Brain pericyte (primary cell): ENCODE measurements at places on chromosomes 5 and 9.

DNA sequence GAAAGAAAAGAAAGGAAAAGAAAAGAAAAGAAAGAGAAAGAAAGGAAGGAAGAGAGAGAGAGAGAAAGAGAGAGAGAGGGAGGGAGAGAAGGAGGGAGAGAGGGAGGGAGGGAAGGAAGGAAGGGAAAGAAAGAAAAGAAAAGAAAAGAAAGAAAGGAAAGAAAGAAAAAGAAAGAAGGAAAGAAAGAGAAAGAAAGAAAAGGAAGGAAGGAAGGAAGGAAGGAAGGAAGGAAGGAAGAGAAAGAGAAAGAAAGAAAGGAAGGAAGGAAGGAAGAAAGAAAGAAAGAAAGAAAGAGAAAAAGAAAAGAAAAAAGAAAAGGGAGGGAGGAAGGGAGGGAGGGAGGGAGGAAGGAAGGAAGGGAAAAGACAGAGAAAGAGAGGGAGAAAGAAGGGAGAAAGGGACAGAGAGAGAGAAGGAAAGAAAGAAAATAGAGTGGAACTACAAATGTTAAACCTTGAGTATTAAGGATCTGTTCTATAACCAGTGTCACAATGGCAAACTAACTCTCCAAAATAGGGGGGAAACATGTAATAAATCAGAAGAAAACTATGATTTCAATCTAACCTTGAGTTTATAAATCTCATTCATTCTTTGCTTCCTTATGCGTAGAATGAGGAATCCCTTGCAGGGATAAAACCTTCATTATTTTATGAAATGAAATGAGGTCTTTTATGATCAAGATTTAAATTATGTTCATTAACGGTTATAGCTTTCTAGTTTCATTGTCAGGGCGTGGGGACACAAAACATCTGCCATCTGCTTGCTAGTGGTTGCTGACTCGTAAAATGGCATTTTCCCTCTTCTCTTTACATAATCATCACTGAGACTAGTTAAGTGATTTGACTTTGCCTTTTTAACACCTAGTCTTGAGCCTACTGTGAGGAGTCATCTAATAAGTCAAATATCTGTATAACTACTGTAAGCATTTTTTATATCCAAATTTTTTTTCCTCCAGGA is 40.7 kb upstream of the RAD23B start:
- no peak for DNase-seq

- DNase-seq, result no peak
These were observed 482.6 kb downstream of the DMAC1 start for GRCh38 chr9:7316967-7317366.

DNA sequence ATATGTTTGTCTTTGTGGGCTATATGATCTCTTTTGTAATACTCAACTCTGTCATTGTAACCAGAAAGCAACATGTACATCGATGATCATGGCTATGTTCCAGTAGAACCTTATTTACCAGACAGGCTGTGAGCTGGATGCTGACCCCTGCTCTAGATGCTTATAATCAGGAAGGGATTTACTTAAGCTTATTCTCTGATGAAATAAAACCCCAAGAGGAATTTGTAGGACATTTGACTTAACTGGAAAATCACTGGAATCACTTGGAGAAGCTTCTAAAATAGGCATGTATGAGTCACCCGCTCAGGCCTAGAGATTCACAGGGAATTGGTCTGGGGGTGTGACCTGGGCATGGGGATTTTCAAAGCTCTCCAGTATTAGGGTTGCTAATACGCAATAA is 285.8 kb upstream of the ZNF608 start:
- no peak for DNase-seq

DNA sequence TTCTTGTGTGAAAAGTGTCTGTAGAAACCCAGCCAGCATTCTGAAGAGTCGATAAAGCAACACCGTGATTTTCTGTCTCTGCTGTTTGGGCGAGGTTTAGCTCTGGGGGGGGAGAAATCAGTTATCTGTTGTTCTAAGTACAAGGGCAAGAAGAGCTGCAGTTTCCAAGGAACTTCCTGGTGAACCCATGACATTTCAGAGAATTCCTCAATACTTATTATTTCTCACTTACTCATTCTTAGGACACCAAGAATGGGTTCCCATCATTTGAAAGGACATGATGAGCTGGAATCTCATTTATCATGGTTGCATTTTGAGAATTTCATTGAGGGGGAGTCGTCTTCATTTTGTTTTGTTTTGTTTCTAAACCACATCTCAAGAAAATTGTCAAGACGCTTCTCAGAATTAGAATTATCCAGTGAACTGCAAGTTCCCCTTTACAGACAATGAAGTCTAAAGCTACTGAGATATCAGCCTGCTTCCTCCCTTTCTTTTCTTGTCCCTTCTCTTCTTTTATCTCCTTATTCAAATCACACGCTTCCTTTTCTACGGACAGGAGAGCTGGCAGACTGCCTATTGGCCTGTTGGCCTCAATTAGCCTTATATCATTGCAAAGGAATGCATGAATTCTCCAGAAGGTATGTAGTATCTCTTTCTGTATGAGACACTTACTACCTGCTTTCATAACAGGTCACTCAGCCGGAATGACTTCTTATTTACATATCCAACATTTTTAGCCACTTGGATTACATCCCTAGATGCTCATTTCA is 53.7 kb downstream of the ZNF462 start:
- no peak for DNase-seq

- no peak for DNase-seq
These were observed 14.5 kb downstream of the SLC6A18 start for GRCh38 chr5:1239505-1240251.

GRCh38 chr9:83036043-83036442 is 26.9 kb downstream of the RASEF start:
- DNase-seq, result no peak

- DNase-seq, result no peak
These were observed 54.0 kb upstream of the STOM start for GRCh38 chr9:121424024-121424432.

DNA sequence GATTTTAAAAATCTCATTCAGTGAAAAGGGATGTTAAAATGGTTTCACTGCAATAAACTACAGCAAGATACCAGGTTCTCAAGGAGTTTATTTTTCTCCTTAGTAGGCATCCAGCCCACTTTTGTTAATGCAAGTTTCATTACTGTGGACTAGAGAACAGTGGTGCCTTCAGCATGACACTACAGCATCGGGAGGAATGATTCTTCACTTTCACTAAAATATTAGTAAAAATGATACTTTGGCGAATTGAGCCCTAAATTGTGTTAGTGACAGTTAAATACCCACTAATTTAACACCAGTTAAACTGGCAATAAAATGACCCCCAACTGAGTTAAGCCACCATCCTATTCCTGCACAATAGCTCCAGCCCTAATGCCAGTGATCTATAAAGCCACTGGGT is 152.2 kb upstream of the MPDZ start:
- DNase-seq, result no peak

DNA sequence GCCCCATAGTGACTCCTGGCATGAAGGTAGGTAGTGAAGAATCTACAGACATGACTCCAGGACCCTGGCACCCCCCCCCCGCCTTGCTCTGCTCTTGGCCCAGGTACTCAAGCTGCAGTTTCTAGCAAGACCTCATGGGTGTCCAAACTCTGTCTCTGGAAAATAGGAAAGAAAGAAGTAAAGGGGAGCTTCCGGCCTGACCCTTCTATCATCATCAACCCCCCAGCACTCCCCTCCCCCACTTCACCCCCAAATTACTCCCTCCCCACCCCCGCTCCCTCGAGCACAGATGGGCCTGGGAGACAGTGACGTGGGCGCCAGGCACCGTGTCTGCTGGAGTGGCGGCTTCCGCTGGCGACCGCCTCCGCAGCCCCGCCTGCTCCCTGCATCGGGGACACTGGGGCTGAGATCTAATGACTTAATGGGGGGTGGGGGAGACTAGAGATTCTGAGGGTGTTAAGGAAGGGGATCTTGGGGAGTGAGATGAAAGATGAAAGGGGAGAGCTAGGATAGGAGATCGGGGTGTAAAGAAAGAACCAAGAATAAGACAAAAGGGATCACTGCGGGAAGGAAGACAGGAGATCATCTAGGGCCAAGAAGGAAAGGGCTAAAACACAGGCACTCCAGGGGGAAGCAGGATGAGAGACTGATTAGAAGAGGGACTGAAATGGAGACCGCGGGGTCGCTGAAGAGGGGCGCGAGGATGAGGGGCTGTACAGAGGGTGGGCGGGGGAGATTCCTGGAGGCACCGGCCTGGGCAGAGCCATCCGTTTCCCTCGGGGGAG is 1.1 kb upstream of the DNAJB5 start:
- DNase-seq, result no peak

DNA sequence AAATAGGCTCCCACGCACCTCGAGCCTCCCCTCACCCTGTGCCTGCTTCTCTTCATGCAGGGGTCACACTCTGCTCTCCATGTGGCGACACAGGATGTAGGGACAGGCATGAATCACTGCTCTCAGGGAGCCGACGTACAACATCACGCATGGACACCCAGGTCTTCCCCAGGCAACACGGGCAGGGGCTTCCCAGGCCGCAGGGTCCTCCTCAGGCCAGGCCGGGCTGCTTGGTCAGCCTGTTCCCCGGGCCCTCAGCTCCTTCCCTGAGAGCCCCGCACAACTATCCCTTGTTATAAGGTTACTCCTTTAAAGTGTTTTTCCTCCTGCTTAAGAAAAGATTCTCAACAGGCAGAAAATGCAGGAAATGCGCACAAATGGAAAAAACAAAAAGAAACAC is 1.1 kb downstream of the SLC6A18 start:
- DNase-seq, result no peak

- no peak for DNase-seq
These were observed 58.9 kb downstream of the GPR107 start for GRCh38 chr9:130112538-130113151.

DNA sequence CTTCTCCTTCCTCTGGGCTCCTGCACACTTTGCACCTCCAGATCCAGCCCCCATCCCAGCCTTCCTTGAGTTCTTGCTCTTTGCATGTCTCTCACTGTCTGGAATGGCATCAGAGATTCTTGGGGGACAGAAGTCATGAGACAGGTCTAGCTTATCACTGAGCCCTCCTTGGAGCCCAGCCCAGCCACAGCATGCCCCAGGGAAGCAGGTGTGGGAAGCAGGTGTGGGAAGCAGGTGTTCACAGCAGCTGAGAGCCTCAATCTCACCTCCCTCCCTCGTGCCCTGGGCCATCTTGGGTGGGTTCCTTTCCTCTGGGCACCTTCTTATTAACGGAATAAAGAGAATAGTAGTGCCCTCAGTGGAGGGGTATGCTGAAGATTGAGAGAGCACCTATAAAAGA is 27.2 kb downstream of the SLC6A7 start:
- DNase-seq, result no peak

- peak; percentile 67 for DNase-seq
These were observed 27.4 kb downstream of the UNC5A start for GRCh38 chr5:176837707-176838115.

DNA sequence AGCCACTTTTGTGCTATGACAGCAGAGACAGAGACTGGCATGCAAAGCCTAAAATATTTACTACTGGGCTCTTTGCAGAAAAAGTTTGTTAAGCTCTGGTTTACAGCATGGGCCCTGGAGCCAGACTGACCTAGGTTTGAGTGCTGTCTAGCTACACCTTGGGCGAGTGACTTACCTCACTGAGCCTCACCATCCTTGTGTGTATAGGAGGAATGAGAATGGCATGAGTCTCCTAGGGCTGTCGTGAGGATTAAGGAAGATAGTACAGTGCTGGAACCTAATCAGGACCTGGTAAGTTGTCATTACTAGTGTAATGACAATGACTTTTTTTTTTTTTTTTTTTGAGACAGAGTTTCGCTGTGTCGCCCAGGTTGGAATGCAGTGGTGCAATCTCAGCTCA is 65.2 kb downstream of the MSX2 start:
- DNase-seq, result no peak

GRCh38 chr5:58016358-58016757 is 443.5 kb downstream of the PLK2 start:
- no peak for DNase-seq

DNA sequence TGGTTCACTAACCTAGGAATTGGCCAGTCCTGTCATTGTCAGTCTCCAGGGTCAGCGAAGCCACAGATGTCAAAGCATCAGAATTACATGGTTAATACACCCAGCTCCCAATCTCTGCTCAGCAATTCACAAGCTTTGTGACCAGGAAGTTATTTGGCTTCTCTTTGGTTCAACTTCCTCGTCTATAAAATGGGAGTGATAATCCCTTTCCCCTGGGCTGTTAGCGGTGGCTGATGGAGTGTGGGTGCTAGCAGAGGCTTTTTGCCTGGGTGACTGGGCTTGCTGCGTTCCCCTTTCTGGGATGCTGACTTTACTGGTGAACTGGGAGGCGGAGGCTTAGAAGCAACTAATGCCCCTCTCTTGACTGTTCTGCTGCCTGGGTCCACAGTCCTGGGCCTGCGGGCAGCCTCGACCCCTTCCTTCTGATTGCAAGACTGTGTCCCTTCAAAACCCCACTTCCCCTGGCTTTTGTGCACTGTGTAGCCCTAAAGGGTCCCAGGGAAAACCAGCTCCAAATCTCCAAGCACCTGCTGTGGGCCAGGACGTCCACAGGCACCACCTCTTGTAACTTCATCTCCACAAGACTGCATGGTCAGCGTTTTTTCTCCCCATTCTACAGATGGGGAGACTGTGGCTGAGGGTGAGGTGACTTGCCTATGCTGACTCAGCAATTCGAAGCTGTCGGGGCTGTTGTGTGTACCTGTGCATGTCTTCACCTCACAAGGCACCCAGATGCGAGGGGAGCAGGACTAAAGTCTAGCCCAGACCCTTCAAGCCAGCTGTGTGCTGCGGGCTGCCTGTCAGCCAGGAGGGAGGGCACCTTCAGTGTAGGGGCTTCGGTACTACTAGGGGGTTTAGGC is 45.2 kb upstream of the NEURL1B start:
- DNase-seq, result no peak

GRCh38 chr5:31948006-31948405 is 226.1 kb downstream of the GOLPH3 start:
- DNase-seq, result no peak

GRCh38 chr9:32698706-32699277 is 63.3 kb upstream of the TAF1L start:
- no peak for DNase-seq

GRCh38 chr9:15889555-15889954 is 336.7 kb downstream of the CCDC171 start:
- no peak for DNase-seq

DNA sequence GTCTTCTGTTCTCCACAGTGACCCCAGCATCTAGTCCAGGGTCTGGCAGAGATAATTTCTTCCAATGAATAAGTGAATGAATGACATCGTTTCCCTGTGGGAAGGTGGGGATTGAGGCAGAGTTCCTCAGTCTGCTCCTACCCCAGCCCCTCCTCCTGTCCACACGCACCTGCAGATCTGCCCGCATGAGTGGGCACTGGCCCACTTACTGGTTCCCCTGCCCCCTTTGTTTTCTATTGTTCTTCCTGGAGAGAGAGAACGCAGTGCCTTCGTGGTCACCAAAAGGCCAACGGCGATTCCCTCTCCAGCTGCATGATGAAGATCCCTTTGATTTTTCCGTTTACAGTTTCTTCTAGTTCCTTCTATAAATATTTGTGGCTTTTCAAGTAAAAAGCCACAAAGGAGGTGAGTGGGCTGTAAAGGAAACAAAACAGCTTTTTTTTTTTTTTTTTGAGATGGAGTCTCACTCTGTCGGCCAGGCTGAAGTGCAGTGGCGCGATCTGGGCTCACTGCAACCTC is 5.8 kb upstream of the FPGS start:
- DNase-seq, result no peak

GRCh38 chr5:150190503-150190979 is 679 bp downstream of the SLC6A7 start:
- no peak for DNase-seq
